ENCODE measurements at places on chromosomes 3 and 15.

DNA sequence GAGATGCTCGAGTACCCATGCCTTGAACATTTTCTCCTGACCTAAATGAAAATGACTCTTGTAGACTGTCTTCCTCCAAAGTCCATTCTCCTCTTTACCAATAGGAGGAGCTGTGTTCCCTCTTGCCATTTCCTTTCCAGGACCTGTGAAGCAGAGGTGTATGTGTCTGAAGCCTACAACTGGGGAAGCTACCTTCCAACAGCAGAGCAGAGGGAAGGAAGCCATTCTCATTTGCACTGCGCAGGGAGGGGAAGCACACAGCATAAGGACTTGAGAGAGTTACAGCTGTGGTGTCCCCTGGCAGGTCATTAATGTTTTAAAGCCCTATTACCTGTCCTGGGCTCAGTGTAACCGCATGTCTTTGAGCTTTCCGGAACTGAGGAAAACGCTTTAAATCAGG lies 38.7 kb downstream of the HSPBAP1 start:
- peak; percentile 2 for DNase-seq

- DNase-seq, result no peak
Measured at GRCh38 chr3:49716691-49717210, 2.7 kb downstream of the AMIGO3 start.

GRCh38 chr15:92801774-92802464 lies 98.2 kb upstream of the CHD2 start:
- DNase-seq, result no peak

GRCh38 chr3:791442-791841 lies 301.4 kb upstream of the CNTN6 start:
- no peak for DNase-seq

DNA sequence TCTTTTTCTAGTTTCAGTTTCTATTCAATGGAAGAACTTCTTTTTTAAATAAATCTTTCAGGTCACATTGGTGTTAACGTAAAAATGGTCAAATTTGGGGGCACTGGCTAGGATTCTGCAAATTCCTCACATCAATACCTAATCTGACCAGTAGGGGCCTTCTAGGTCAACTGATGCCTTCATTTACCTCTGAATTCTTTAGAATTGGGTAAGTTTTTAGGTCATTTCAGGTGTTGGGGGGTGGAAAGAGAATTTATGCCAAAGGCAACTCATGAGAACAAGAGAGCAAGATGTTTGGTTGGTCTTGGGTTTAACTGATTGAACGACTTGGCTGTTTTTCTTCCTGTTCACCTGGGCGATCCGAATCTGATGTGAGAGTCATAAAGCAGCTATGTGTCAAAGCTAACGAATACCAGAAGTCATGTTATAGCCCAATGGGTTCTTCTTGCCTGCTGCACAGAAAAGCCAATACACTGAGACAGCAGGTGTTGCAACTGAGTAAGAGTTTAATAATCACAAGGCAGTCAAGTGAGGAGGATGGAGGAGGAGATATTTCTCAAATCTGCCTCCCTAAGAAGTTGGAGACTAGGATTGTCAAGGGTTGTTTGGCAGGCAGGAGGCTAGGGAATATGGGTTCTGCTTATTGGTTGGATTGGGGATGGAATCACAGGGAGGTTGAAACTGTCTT lies 15.3 kb downstream of the LRRC49 start:
- DNase-seq, result no peak

DNA sequence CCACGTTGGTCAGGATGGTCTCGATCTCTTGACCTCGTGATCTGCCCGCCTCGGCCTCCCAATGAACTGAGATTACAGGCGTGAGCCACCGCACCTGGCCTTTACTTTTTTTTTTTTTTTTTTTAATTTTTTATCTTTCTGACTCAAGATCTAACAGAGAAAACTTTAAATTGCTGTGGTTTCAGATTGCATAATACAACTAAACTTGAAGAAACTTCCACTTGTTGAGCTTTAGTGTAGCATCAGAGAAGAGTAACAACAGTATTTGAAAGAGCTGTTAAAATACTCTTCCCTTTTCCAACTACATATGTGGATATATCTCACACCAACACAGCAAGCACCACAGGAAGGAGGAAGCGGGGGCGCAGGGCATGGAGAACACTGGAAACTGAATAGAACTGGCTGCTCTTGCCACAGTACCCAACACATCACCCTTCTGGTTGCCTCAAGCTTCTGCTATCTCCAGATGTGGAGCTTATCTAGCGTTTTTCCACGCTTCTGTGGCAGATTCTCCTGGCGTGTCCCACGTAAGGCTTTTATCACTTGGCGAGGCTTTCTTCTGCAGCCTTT lies 45.4 kb downstream of the MAP6D1 start:
- DNase-seq, result no peak

DNA sequence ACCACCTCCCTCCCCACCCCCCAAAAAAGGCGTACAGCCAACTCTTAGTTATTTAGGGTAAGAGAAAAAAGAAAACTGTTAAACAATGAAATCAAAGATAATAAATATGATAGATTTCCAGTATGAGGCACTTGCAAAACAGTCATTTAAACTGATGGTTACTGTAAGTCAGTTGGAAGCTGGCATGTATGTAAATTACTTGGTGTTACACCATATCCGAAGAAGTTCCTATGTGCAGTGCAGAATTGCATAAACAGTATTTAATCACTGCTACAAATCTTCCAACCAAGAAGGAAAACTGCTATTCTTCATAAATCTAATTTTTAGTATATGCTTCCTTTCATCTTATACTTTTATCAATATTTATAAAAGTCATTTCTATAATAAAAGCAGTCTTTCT lies 62.0 kb downstream of the LEO1 start:
- no peak for DNase-seq

DNA sequence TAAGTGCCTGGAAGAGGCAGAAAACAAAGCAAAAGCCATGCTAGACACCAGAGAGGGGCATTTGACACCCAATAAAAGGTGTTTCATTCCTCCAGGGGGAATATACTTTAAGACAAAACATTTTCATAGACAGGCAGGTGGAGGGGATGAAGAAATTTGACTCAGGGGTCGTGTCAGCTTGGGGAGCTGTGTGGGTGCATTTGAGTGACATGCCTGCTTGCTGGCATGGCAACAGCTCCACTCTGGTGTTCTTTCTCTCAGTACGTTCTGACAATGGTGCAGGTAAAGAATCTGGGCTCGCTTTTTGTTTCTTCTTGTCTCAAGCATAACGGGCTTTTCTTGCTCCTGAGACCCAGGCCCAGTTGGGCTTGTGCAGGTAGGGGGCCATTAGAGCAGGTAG lies 292.9 kb upstream of the ATP10A start:
- DNase-seq, result no peak

DNA sequence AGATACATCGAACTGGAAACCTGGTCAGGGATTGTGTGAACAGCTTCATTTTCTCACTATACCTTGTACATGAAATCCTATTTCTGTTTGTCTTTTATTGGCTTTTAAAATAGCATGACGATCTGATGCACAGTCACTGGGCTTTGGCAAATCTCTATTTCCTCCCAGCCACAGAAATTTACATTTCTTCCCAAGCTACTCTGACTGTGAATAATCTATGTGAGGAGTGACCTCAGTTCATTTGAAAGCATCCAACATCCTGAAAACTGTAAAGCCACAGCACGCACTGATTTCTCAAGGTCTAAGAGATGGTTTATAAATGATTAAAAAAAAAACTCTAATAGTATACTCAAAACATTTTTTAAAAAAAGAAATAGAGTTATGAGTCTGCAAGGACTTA lies 450.3 kb downstream of the IL5RA start:
- DNase-seq, result no peak

DNA sequence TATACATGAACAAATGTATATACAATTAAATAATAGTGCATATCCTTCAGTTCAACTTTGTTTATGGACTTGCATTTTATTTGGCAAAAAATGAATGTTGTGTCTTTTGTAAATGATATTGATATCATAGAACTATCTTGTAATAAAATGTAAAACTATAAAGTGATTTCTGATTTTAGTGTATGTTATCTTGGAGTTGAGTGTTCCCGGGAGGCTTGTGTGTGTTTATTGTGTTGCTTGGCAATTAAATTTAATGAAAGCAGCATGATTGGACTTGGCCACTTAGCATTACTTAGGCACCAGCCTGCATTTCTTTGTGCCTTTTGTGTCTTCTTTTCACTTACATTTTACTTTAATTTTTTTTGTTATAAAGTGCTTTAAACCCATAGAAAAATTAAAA lies 10.6 kb downstream of the ARHGEF26 start:
- DNase-seq, result no peak

All from stimulated activated CD4-positive, alpha-beta T cell treated with anti-CD3 and anti-CD28 coated beads, TNF-alpha, amount 100 ng/mL, for 24 hours (primary cell).